Activated T-cell treated with anti-CD3 and anti-CD28 coated beads, Interleukin-2, amount 50 U/mL, for 72 hours (primary cell): ENCODE measurements at places on chromosomes 6 and 20.

DNA sequence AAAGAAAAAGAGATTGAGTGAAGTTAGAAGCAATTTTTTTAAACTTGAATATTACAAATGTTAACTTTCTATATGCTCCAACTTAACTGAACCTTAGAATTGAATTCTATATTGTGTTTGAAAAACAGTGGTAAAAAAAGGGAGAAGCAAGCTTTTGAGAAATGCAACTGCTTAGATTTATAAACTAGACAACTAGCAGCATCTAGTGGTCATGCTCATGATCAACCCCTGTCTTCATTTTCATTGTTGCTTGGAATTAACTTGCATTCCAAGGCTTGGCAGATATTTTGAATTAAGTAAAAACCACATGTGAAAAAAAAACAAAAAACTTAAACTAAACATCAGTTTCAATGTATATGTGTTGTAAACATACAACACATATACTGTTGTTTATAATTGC lies 113.1 kb downstream of the C6orf58 start:
- H3K4me1 ChIP-seq: no peaks in the 10 kb centered on the region
- no peaks in the 10 kb centered on the region for H3K27me3 ChIP-seq
- DNase-seq: no peak
- no peak overlapping the region for H3K27ac ChIP-seq
- peaks cover 18% of the 10 kb centered on the region for H3K36me3 ChIP-seq
- H3K4me3 ChIP-seq: no peak overlapping the region

GRCh38 chr6:140043357-140043756 lies 668.9 kb upstream of the CITED2 start:
- H3K27me3 ChIP-seq: peaks cover 11% of the 10 kb centered on the region
- H3K4me3 ChIP-seq: no peak overlapping the region
- H3K27ac ChIP-seq: no peak overlapping the region
- DNase-seq: no peak

DNA sequence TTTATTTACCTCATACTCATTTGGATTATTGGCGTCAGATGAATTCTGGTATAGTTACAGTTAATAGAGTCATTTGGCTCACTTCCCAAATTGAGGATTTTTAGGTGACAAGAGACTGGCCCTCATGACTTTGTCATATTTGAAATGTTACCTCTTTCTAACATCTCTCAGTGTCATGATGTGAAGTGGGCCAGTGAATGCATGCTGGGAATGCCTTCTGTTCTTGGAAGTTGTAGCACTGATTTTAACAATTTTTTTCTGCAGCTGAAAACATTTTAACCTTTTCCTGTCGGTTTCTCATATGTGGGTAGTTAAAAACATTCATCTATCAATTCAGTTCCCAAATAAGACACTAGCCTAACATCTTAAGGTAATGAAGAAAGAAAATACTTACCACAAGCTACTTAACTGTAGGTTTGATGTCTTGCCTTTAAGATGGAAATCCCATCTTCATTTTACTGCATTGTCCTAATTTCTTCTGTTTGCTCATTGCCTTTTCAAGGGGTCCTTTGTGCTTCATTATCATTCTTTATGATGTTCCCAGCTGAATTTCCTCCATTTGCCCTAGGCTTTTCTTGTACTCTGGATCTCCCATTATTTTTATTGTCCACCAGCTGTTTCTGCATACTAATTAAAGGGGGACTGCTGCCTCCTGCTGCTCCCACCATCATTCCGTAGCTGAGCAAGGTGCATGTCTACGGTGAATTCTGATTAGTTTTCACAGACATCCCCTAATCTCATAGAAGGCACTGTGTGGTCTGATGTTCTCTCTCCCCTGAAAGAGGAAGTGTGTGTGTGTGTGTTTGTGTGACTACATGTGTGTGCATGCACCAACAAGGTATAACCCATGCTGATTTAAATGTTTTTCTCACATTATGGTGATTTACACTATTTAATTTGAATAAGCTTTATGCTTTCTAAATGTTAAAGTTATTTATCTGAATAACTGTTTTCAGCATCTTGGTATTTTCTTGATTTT lies 109.5 kb downstream of the B3GAT2 start:
- no peaks in the 10 kb centered on the region for H3K27me3 ChIP-seq
- no peaks in the 10 kb centered on the region for H3K36me3 ChIP-seq
- no peak overlapping the region for H3K27ac ChIP-seq
- H3K4me1 ChIP-seq: no peaks in the 10 kb centered on the region
- no peak for DNase-seq

- peaks cover 87% of the 10 kb centered on the region for H3K4me1 ChIP-seq
- DNase-seq: no peak
- H3K4me3 ChIP-seq: peak overlapping the region; percentile 58
- H3K27me3 ChIP-seq: no peaks in the 10 kb centered on the region
Measured at GRCh38 chr20:53847139-53847836, 223.1 kb downstream of the BCAS1 start.

- H3K27ac ChIP-seq: no peak overlapping the region
- peaks cover 45% of the 10 kb centered on the region for H3K4me1 ChIP-seq
- no peak for DNase-seq
- H3K4me3 ChIP-seq: no peak overlapping the region
- peaks cover 2% of the 10 kb centered on the region for H3K36me3 ChIP-seq
- H3K27me3 ChIP-seq: peaks cover 12% of the 10 kb centered on the region
Measured at GRCh38 chr6:108920751-108921150, 72.5 kb downstream of the ARMC2 start.

DNA sequence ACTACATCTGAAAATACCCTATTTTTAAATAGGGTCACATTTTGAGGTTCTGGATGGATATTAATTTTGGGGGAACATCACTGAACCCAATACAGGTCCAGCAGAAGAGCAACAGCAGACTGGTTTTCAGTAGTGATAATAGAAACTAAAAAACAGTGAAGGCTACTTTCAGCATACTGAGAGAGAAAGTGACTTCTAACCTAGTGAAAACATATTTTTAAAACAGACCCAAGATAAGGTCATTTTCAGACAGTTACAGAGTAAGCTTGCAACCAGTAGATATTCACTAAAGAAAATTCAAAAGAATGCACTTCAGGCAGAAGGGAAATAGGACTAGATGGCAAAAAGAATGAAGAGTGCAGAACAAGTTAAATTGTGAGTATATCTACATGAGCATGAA lies 42.0 kb upstream of the TMEM244 start:
- no peaks in the 10 kb centered on the region for H3K36me3 ChIP-seq
- H3K4me3 ChIP-seq: no peak overlapping the region
- no peak overlapping the region for H3K27ac ChIP-seq
- H3K27me3 ChIP-seq: no peaks in the 10 kb centered on the region
- peaks cover 5% of the 10 kb centered on the region for H3K4me1 ChIP-seq

GRCh38 chr20:59139998-59140397 lies 23.6 kb upstream of the ZNF831 start:
- H3K27ac ChIP-seq: no peak overlapping the region
- no peaks in the 10 kb centered on the region for H3K36me3 ChIP-seq
- DNase-seq: no peak

- H3K4me3 ChIP-seq: peak overlapping the region; percentile 16
- DNase-seq: no peak
- H3K27me3 ChIP-seq: no peaks in the 10 kb centered on the region
- peak overlapping the region; percentile 97 for H3K27ac ChIP-seq
Measured at GRCh38 chr6:111777357-111777756, 95.9 kb downstream of the FYN start.

DNA sequence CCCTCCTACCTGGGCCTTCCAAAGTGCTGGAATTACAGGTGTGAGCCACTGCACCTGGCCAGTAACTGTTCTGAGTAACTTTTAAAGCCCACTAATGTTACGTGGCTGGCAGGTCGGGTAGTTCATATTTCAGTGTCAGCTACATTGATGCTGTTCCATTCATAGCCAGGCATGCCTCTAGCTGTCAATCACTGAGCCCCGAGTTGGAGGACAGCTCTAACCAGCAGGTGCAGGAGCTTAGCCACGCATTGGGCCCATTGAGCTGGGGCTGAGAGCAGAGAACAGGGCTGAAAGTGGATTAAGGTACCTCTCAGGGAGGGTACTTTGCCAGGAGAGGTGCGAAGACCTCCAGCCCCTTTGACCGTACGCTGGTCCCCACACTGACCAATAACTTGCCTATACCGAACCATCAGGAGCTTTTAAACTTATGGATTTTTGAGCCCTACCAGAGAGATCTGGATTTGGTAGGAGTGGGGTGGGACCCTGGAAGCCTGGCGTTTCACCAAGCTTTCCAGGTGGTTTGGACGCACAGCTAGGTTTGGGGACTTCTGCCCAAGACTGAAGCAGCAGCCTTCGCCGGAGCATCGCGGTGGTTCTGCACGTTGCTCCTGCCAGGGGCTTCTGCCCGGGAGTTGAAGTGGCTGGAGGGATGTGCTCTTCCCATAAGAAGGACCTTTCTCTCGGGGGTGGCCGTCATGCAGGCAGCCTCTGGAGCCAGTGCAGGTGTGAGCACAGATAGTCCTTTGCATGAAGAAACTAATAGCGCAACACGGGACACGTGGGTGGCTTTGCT lies 82.6 kb downstream of the SERAC1 start:
- H3K4me1 ChIP-seq: no peaks in the 10 kb centered on the region
- no peak overlapping the region for H3K4me3 ChIP-seq
- H3K36me3 ChIP-seq: peaks cover 2% of the 10 kb centered on the region
- H3K27me3 ChIP-seq: no peaks in the 10 kb centered on the region
- H3K27ac ChIP-seq: no peak overlapping the region

GRCh38 chr6:138605958-138606357 lies 106.7 kb upstream of the NHSL1 start:
- no peaks in the 10 kb centered on the region for H3K36me3 ChIP-seq
- no peak overlapping the region for H3K4me3 ChIP-seq
- peaks cover 32% of the 10 kb centered on the region for H3K27me3 ChIP-seq
- no peak for DNase-seq
- no peak overlapping the region for H3K27ac ChIP-seq
- no peaks in the 10 kb centered on the region for H3K4me1 ChIP-seq

DNA sequence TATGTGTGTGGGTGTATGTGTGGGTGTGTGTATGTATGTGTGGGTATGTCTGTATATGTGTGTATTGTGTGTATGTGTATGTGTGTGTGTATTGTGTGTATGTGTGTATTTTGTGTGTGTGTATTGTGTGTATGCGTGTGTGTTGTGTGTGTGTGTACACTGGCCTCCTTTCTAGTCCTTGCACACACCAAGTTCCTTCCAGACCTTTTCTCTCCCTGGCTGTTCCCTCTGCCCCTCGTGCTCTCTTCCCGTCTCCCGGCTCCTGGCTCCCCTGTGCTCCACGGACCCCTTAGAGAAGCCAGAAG lies 11.4 kb downstream of the VSTM2L start:
- H3K4me1 ChIP-seq: peaks cover 38% of the 10 kb centered on the region
- H3K27ac ChIP-seq: no peak overlapping the region
- H3K4me3 ChIP-seq: peak overlapping the region; percentile 2
- H3K36me3 ChIP-seq: no peaks in the 10 kb centered on the region
- H3K27me3 ChIP-seq: peaks cover 66% of the 10 kb centered on the region

- DNase-seq: no peak
- H3K4me1 ChIP-seq: peaks cover 16% of the 10 kb centered on the region
- H3K27ac ChIP-seq: no peak overlapping the region
Measured at GRCh38 chr6:96789871-96790270, 47.4 kb downstream of the GPR63 start.

DNA sequence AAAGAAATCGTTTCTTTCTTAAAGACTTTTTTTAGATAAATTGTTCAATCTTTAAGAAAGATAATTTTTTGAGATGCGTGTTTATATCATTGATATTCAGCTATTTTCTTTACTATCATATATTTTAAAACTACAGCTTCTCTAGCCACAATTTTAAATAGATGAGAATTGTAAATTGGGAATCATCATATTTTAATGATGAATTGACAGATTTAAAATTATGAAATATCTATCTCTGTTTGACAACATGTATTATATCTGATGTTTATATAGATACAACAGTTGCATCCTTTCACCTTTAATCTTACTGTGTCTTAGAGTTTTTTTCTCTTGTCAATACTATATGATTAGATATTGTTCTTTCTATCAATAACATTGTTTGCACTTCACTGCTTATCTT lies 762.3 kb upstream of the GJE1 start:
- H3K27me3 ChIP-seq: no peaks in the 10 kb centered on the region
- no peak overlapping the region for H3K4me3 ChIP-seq
- peaks cover 1% of the 10 kb centered on the region for H3K36me3 ChIP-seq
- DNase-seq: no peak

DNA sequence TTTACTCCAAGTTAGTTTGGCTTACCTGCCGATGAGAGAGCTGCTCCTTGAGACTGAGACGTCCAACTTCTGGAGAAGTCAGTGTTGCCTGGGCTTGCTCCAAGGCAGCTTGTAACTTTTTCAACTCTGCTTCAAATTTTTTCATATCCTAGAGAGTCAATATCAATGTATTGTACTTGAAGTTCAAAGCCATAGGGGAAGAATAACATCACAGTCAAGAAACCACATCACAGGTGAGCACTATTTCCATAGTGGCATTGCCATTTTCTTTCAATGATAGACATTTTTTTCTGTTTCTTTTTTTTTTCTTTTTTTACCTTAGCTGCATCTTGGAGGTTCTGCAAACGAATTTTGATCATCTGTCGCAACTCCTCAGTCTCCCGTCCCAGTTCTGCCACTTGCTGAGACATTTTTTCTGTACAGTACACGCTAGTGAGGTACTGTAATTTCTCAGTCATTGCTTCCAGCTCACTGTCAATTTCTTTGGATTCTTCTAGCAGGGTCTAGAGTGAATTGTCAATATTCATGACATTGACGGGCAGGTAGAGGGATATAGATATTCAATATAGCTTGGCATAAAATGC lies 326.7 kb downstream of the SYNE1 start:
- H3K4me3 ChIP-seq: peak overlapping the region; percentile 52
- no peak overlapping the region for H3K27ac ChIP-seq
- peaks cover 10% of the 10 kb centered on the region for H3K27me3 ChIP-seq
- DNase-seq: no peak

GRCh38 chr6:66964216-66964615 lies 1257.2 kb upstream of the EYS start:
- no peaks in the 10 kb centered on the region for H3K27me3 ChIP-seq
- DNase-seq: no peak
- H3K36me3 ChIP-seq: no peaks in the 10 kb centered on the region
- no peak overlapping the region for H3K4me3 ChIP-seq
- no peaks in the 10 kb centered on the region for H3K4me1 ChIP-seq
- no peak overlapping the region for H3K27ac ChIP-seq

- H3K36me3 ChIP-seq: no peaks in the 10 kb centered on the region
- DNase-seq: no peak
- H3K27ac ChIP-seq: no peak overlapping the region
- peaks cover 23% of the 10 kb centered on the region for H3K27me3 ChIP-seq
- H3K4me1 ChIP-seq: no peaks in the 10 kb centered on the region
- no peak overlapping the region for H3K4me3 ChIP-seq
Measured at GRCh38 chr6:12254210-12254609, 36.0 kb upstream of the EDN1 start.

- H3K4me1 ChIP-seq: peaks cover 3% of the 10 kb centered on the region
- H3K27me3 ChIP-seq: no peaks in the 10 kb centered on the region
- no peak overlapping the region for H3K27ac ChIP-seq
Measured at GRCh38 chr6:72819609-72820008, 197.7 kb downstream of the KCNQ5 start.
